ENCODE measurements at places on chromosomes 7 and 10.
A peak's percentile ranks its signal among the peaks of the same experiment; 100 is the strongest.

GRCh38 chr7:131212114-131212513 lies 115.6 kb upstream of the MKLN1 start:
- DNase-seq: no peak

- peak; percentile 20 for DNase-seq
These were observed 40.0 kb upstream of the TM9SF3 start for GRCh38 chr10:96626795-96627194.

GRCh38 chr7:17152721-17153120 lies 145.7 kb upstream of the AHR start:
- peak; percentile 27 for DNase-seq

DNA sequence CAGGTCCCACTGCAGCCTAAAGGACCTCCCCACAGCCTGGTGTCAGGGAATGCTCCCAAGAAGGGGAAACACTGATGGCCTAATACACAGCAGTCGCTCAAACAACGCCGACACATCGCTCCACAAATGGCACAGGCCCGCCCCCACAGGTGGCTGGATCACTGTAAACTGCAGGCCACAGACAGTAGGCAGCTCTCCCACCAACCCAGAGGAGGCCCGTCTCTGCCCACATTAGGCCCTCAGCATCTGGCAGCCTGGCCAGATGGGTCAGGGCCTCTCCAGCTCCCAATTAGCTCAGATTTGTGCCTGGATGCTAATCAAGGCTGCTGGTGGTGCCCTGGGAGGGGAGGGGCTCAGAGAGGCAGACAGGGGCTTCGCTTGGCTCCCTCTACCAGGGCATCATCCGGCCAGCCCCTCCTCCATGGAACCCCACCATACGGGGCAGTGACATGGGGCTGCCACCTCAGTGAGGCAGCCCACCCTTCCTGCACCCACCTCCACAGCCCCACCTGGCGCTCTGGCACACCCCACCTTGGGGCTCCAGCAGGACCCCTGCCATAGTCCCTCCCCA lies 42.7 kb downstream of the CAMK2B start:
- no peak for DNase-seq

GRCh38 chr7:115008465-115009114 lies 86.7 kb downstream of the MDFIC start:
- DNase-seq: peak; percentile 40

GRCh38 chr10:44659320-44659719 lies 251.8 kb upstream of the TMEM72 start:
- no peak for DNase-seq

- DNase-seq: no peak
These were observed 32.3 kb downstream of the OAT start for GRCh38 chr10:124386186-124387077.

DNA sequence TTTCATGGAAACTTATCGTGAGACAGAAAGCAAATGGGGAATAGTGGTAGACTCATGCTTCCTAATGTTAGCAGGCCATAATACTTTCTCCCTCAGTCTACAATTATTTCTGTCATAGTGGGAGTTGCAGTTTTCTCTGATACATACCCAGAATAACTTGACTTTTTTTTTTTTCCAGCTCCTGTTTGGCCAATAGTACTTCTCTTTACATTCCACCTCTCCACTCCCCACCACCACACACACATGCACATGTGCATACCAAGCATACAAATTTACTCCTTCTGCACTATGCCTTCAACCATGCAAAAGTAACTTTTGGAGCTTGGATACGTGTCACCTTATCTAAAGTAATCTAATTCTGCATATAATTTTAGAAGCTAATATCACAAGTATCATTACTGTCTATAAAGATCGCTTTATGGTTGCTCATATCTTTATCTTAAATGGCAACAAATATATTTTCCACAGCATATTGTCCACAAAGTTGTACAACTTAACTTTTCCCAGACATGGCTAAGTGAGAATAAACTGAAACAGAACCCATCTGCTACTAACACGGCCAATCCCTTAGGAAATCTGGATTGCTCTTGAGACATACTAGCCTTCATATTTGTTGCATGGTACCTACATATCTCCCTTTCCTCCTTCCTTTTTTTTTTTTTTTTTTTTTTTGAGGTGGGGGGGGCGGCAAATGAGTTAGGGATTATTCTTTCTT lies 49.0 kb downstream of the TES start:
- no peak for DNase-seq

DNA sequence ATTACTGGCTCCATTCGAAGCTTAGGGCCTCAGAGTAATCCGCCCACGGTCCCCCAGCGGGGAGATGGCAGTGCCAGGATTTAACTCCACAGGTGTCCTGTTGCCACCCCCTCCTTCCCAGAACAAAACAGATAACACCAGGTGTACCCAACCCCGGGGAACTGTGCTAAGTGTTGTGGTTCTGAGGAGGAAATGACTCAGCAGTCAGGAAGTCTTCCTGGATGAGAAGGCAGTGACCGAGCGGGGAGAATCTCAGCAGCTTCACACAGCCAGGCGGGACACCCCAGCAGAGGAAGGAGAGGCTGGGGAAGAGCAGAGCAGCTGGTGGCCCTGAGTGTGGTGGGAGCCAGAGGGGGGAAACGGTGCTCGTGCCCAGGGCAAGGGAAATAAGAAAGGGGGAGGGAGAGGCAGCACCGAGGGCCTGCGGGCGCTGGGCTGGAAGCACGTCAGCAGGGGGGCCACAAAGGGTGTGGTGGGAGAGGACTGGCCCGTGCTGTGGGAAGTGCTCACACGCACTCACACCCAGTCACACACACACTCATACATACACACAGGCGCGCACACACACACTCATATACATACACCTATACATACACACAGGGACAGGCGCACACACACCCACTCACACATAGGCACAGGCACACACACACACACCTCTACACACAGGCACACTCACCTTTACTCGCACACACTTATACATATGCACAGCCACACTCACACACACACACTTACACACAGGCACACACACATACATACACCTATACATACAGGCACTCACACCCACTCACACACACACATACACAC lies 59.8 kb upstream of the CHST15 start:
- peak; percentile 28 for DNase-seq

DNA sequence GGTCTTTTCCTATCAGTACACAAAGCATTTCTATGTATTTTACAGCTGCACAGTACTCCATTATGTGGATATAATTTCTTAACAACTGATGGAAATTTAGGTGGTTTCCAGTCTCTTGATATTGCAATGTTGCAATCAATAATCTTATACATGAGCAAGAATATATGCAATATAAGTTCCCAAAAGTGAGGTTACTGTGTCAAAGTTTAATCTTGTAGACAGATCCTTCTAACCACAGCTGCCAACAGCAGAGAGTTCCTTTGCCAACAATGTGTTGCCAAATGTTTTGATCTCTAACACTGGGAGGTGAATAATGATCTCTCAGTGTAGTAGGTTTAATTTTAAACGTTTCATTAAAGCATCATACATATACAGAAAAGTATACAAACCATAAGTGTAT lies 54.5 kb downstream of the CUL2 start:
- no peak for DNase-seq

DNA sequence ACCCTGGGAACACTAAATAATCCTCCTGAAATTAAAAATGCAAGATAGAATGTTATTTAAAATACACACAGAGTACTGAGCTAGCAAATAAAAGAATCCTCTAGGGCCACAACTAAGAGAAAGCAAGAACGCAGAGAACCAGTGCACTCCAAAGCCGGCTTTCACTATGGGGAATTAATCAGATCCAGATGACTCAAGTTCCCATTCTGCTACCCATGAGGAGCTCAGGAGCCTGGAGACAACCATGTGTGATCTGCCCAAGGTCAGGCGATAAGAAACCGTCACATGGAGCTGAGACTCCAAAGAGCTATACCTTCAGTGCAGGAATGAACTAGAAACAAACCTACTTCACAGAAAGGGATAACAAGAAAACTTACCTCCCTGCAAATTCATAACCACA lies 19.5 kb upstream of the CYREN start:
- DNase-seq: no peak

DNA sequence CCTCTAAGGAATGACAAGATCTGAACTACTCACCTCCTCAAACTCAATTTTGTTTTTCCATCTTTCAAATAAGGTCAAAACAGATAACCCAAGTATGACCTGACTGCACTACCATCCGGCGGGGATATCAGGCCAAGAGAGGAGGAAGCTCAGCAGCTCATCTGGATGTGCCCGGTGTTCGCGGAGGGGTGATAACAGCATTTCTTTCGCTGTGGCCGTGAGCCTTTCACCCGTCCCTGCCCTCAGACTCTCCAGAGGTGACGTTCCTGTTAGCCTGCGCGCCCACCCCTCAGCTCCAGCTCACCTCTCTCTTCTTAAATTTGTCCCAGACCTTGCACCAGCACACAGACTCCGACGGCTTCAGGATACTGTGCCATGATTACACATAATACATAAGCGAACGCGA lies 526 bp downstream of the ZNF248 start:
- no peak for DNase-seq

GRCh38 chr7:139095194-139095659 lies 14.3 kb downstream of the ZC3HAV1 start:
- peak; percentile 97 for DNase-seq

GRCh38 chr7:6175645-6176044 lies 96.8 kb downstream of the CYTH3 start:
- peak; percentile 48 for DNase-seq

GRCh38 chr7:118902600-118902999 lies 678.1 kb downstream of the ANKRD7 start:
- no peak for DNase-seq

DNA sequence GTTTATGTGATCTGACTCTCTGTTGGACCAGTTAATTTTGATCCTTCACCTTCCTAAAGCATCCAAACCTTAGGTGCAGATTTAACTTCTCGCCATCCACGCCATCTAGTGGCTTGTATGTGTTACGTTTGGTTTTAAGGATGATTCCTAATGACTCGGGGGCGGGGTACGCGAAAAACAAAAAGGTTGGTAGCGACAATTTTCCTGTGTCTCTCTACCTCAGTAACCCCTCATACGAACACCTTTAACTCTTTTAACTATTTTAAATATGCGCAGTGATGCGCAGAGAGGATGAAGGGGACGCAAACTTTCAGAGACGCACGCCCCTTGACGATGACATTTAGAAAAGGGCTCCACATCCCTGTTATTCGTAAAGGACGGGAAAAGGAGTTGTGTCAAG lies 714 bp upstream of the KCND2 start:
- peak; percentile 52 for DNase-seq

GRCh38 chr10:14774797-14775196 lies at the start of gene FAM107B:
Gene FAM107B (minus strand): TSS chr10:14774897. CDS start chr10:14774663, 234 bp downstream.
- no peak for DNase-seq

DNA sequence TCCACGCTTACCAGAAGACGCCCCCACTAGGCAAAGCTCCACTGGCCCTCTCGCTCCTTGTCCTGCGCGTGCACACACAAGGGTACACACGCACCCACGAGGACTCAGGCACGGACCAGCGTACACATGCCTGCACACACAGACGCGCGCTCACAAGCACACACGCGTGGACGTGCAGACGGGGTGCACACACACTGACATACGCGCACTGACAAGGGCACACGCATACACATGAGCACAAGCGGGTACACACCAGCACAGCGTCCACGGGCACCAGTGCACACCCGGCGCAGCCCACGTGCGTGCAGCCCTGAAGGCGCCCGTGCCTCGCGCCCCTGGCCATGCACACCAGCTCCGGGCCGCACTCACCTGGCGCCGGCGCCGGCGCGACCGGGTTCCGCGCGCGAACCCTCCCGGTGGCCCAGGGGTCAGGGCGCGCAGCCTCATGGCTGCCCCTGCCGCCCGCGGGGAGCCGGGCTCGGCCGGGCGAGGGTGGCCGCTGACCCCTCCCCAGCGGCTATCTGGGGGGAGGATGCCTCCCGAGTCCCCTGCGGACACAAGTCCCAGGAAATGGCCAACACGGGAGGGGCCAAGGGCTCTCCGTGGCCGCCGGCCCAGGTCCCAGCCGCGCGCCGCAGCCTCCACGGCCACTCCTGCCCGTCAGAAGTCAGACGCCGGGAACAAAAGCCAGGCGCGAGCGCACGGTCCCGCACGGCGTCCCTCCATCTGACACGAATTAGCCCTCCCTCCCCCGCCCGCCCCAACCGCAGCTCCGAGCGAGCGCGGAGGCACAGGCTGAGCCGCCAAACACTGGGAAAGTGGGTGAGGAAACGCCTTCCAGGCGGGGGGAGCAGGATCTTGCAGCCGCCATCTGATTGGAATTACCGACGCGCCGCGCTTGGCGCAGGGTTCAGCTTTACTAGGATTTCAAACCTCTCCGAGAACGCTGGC lies 45.0 kb downstream of the TNS3 start:
- no peak for DNase-seq

- no peak for DNase-seq
These were observed 23.9 kb downstream of the SLC18A2 start for GRCh38 chr10:117264782-117265181.

- no peak for DNase-seq
These were observed 75.9 kb downstream of the RGS10 start for GRCh38 chr10:119466655-119467054.

GRCh38 chr7:19102884-19103283 lies 14.6 kb downstream of the TWIST1 start:
- no peak for DNase-seq

- no peak for DNase-seq
These were observed 1203.2 kb downstream of the SORCS3 start for GRCh38 chr10:105844241-105844640.

- DNase-seq: no peak
These were observed 29.4 kb downstream of the CDK14 start for GRCh38 chr7:90625562-90625961.

DNA sequence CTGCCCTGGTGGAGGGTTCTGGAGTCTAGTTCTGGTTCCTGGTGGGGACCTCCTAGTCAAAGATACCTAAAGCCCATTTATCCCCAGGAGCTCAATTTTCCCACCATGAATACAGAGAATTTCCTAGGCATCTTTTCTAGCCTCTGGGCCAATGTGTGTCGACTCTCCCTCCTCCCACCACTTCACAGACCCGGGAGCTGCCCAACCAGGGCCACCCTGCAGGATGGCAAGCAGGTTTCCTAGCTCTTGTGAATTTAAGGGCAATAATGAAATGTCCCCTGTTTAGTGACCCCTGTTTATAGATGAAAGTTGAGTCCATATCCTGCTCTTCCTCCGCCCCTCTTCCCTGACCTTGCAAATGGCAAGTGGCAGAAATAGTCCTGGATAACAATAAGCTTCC lies 9.4 kb downstream of the DLX5 start:
- no peak for DNase-seq

DNA sequence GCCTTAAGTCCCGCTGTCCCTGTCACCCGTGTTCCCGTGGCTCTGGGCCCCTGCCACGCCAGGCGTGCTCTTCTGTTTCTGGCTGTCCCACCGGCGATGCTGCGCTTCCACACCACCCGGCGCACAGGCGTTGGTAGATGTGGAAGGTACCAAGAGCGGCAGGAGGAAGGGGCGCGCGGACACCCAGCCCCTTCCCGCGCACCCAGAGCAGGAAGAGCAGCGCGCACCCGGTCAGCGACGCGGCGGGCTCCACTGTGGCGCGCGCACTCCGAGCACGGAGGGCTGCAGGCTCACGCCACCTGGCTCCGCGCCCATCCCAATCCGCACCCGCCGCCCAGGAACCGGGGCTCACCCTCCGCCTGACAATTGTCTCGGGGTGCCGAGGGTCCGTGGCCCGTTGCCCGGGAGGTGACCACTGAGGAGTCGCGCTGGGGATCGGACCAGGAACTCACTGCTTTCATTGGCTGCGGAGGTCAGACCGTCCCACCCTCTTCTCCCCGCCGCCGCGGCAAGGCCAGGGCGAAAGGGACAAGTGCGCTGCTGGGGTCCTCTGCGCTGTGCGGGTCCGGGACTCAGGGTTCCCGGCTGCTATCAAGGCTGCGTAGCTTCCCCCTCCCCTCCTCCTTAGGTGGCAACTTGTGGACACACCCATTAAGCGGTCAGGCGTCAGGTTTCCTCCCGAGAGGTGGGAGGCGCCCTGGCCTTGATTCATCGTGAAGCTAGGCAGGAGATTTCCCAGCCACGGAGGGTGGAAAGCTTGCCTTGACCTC lies 121.6 kb upstream of the ZNF92 start:
- peak; percentile 82 for DNase-seq

Data from KBM-7 (cell line).